Stimulated activated CD8-positive, alpha-beta memory T cell treated with anti-CD3 and anti-CD28 coated beads, Interleukin-4, amount 100 ng/mL, for 24 hours (primary cell): ENCODE measurements at places on chromosomes 11 and 22.

DNA sequence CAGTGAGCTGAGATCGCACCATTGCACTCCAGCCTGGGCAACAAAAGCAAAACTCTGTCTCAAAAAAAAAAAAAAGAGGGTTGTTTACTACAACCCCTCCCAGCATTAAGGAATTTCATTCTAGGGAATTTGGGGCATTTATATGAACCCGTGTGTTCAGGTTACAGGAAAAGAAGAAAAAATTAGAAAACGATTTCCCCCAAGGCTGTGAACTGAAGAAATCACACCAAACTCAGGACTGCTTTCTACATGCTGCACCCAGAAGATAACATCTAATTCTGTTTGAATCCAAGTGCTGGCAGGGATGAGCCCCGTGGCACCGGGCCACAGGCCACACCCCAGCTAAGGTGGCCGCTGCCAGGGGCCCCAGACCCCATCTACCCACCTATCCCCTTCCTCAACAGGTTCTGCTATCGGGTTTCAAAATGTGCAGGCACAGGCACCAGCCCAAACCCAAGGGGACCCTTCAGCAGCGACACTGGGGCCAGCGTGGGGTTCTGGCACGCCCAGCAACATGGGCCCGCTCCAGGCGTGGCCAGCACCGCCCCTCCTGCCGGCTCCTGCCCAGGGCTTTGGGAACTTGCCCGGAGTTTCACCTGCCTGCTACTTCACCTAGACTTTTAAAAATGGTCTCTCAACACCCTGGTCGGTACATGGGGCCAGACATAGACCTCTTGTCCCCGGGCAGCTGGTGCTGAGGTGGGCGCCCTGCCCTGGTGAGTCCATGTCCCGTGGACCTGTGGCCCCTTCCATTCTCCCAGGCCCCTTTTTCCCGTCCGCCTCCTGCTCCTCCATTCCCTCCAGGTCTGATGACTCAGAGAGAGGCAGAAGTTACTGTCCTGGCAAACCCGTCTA lies 11.8 kb downstream of the CELSR1 start:
- DNase-seq: no peak

DNA sequence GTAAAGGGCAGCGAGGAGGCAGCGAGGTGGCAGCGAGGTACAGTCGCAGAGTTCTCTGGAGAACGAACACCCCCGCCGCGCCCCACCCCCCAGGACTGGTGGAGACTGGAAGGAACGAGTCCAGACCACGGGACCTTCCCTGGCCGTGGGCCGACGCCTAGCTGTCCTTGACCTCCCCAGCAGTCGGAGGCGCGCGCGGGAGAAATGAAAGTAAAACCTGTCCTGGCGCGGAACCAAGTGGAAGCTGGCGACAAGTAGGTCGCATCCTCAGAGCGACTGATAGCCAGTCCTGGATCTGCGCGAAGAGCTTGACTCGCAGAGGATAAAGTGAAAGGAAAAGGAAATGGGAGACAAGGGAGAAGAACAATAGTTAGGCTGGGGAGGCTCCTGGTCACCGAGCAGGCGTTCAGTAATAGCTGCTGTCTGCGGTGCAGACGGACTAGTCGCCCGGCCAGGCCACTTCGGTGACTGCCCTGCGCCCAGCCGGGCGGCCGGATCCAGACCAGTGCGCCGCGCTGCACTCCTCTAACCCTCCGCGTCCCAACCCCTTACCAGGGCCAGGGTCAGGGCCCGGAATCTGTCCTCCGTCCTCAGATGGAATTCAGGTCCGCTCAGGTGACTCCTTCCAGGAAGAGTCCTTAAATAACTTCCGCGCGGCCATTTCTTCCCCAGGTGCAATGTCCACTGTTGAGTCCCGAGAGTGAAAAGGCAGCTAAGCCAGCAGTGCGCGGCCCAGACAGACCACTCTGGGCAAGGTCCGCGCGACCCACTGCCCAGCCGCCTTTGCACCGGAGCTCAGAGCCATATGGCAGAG lies 1.9 kb upstream of the ADM start:
- no peak for DNase-seq

DNA sequence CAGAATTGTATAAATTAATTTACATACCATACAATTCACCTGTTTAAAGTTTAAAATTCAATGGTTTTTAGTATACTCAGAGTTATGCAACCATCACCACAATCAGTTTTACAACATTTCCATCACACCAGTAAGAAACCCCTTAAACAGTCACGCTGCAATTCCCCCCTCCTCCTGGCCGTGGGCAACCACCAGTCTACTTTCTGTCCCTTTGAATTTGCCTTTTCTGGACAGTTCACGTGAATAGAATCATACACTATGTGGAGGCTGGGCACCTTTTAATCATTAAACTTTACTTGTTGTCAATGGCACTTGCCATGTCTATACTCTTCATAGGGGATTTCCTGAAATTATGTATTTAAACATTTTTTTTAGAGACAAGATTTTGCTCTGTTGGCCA lies 20.1 kb upstream of the SWAP70 start:
- no peak for DNase-seq

DNA sequence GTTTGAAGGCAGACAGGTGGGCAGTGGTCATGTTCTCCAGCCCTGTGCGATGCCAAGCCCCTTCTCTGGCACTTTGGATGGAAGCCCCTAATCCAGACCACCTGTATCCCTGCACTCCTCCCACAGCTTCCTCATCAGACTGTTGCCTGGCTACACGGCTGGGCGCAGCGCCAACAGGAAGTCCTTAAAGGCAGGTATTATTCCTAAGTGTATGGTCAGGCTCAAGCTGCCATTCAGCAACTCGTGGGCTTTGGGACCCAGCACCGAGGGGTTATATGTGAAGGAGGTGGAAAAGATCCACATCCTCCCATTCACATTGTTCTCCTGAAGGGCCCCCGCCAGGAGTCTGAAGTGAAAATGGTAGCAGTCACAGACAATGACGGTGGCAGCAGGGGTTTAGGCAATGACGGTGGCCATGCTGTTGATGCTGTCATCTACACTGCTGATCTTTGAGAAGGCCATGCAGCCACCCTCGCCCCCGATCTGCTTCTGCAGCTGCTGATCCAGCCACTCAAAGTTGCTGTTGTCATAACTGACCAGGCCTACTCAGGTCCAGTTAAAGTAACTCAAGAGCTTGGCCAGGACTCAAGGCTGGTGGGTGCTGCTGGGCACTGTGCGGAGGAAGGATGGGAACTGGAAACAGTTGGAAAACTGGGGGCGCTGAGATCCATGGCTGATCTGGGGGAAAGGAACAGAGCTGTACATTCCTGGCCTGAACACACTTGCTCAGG lies 27.7 kb downstream of the OR6Q1 start:
- no peak for DNase-seq

GRCh38 chr11:64767344-64768299 lies 7.8 kb upstream of the PYGM start:
- DNase-seq: peak; percentile 72

DNA sequence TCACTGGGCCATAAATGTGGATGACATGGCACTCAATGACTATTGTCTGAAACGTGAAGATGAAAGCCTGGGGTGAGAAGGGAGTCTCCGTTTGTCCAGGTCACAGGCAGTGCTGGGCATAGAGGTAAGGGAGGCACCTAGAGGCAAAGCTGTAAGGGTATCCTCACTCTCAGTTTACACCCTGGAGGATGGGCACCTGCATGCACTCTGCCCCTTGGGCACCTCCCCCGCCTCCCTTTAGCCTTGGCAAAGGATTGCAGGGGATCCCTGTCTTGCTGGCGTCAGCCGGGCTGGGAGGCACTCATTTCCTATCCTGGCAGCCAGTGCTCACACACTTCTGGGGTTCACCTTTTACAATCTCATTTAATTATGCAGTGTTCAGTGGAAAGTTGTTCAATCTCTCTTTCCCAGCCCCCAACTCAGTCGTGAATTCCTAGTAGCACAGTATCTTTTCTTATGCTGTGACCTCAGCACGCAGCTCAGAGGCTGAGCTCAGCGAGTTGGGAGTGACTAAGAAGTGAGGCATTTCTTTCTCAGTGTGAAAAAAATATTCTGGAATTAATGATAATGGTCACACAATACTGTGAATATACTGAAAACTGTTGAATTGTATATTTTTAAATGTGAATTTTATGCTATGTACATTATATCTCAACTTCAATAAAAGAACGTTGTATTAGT lies 866.6 kb downstream of the BRD1 start:
- no peak for DNase-seq

- DNase-seq: no peak
These were observed 1291.0 kb downstream of the TBC1D22A start for GRCh38 chr22:48053486-48053885.
